ENCODE measurements at places on chromosomes 12 and 14.
A peak's percentile ranks its signal among the peaks of the same experiment; 100 is the strongest.

DNA sequence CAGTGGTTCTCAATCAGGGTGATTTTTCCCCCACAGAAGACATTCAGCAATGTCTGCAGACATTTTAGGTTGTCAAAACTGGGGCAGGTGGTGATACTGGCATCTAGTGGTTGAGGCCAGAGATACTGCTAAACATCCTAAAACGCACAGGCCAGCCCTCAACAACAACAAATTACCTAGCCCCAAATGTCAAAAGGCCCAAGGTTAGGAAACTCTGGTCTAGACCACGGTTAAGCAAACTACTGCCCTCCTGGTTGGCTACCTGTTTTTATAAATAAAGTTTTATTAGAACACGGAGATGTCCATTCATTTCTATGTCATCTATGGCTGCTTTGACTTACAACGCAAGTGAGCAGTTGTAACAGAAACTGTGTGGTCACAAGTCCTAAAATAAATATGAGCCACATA is 186.7 kb downstream of the EFCAB11 start:
- peak; percentile 11 for DNase-seq

DNA sequence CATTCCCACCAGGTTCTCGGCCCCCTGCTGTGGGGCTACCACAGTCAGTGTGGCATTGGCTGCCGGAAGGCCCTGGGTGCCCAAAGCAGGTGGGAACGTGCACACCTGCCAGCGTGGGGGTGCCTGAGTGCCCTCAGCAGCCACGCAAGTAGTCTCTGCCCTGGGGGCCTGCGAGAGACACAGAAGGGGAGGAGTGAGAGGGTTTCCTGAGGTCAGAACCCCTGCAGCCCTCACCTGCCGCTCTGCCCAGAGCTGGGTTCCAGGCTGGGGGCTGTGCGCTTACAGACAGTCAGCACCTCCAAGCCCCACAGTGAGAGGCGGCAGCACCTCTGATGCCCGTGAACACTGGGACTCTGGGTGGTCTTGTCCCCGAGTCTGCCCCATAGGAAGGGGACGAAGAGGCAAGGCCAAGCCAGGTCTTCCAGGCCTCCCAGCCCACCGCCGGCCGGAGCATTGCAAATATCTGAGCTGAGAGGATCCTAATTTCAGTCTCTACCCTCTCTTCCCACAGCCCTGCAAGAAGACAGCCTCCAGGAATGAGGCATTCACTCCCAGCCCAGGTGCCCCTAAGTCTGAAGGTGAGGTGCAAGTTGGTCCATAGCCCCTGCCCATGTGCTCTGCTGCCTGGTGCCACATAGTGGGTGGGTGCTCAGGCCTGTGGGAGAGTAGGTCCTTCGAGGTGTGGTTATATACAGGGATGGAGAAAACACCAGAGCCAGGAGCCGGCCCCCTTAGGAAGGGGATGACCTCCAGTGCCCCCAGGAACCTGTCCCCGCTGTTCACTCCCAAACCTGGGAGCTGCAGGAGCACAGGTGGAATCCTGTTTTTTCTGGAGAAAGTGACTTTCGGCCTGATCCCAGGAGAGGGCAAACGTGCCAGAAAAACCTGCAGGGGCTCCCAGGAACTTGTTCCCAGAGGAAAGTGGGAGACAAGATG is 291.1 kb upstream of the RTL1 start:
- DNase-seq = peak; percentile 89

GRCh38 chr12:75666126-75666938 is 154.9 kb upstream of the KRR1 start:
- DNase-seq = no peak

DNA sequence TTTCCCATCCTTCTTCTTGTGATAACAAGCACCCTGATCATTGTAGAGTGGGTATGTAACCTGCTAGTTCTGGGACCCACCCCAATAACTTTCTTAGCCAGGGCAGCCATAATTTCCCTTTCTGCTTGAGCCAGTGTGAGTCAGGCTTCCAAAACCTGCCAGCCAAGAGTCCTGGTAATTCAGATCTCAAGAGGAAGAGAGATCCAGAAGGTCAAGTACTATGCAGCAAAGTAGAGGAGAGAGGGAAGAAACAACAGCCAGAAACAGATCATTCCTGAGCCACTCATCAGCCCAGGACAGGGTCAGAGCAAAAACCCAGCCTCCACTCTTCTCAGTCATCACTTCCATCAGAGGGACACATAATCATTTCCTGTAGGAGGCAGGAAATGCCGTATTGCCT is 182.0 kb downstream of the DICER1 start:
- DNase-seq = no peak

DNA sequence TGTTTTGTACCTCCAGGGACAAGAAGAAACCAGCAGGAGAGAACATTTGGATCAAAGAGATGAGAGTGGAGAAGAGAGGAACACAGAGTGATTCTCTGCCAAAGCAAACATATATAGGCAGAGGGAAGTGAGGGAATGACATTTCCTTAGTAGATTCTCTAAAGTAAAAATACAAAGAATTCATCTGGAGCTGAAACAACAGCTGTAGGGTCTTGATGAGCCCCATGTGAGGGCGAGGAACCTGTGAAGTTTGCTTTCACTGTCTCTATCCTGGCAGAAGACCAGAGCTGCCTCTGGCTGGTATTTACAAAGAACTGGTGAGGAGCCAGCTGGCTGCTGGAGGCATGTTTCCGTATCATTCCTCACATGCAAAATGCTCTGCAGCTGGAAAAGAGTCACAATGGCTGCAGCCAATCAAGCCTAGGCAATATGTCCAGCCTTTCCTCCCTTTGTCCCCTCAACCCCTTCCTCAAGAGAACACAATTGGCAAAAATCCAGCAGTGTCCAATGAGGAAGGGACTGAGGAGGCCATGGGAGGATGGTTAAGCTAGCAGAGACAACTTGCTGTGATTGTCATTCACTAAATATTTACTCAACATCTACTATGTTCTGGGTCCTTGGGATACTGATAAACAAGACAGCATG is 122.5 kb downstream of the PHLDA1 start:
- peak; percentile 76 for DNase-seq

DNA sequence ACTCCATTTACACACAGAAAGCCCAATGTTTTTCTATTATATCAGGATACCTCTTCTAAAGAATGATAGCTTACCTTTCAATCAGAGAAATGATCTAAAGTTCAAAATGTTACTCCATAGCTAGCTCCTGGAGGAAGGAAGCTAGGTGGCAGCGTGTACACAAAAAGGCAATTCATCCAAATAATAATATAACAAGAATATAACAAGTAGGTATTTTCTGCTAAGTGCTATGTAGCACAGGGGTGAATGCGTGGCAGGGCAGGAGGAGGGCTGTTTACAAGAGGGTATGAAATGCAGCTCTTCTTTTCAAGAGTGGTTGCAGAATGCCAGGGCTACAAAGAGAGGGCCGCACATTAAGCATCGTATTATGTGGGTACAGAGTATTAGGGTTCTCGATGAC is 663 bp upstream of the SNAPC1 start:
- no peak for DNase-seq

GRCh38 chr14:91264151-91265150 is 19.9 kb upstream of the GPR68 start:
- no peak for DNase-seq

DNA sequence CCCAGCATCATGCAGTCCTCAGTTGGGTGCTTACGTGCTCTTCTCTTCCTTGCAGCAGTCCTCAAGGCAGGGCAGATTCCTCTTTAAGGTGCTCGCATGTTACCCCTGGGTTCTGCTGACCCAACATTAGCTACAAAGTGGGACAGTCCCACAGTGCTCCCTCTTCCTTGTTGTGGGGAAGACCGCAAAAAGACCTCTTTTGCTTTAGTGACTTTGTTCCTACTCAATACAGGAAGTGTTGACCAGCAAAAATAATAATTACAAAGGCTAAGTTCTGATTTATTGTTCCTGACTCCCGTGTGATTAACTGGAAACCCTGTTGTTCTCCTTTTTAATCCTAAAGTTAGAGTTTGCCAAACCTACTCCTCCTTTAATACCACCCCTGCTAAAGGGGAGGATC is 13.7 kb downstream of the PIGH start:
- DNase-seq = no peak

All from NCI-H2081 (cell line).